Stimulated activated CD8-positive, alpha-beta memory T cell treated with anti-CD3 and anti-CD28 coated beads, Interleukin-15, amount 100 ng/mL, for 48 hours (primary cell): ENCODE measurements at places on chromosomes 4 and X.

GRCh38 chr4:87066403-87067123 lies 131.8 kb downstream of the AFF1 start:
- no peak for DNase-seq

- DNase-seq = no peak
These were observed 721.0 kb upstream of the NDST4 start for GRCh38 chr4:115834441-115834840.

GRCh38 chr4:6758728-6759127 lies 23.8 kb upstream of the KIAA0232 start:
- no peak for DNase-seq

DNA sequence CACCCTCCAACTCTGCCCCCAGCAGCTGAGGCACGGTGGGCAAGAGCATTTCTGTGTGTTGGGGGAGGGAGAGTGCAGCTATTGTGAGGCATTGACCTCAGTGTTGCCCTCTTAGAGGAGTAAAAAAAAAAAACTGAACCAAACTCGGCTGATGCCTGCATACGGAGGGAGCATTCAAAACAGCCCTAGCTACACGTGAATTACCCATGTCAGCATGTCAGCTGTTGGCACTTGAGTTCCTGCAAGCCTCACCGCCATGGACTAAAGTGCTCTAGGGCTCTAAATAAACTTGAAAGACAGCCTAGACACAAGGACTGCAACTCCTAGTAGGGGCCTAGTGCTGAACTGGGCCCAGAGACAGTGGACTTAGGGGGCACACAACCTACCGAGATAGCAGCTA lies 22.0 kb downstream of the ITIH6 start:
- DNase-seq = no peak

DNA sequence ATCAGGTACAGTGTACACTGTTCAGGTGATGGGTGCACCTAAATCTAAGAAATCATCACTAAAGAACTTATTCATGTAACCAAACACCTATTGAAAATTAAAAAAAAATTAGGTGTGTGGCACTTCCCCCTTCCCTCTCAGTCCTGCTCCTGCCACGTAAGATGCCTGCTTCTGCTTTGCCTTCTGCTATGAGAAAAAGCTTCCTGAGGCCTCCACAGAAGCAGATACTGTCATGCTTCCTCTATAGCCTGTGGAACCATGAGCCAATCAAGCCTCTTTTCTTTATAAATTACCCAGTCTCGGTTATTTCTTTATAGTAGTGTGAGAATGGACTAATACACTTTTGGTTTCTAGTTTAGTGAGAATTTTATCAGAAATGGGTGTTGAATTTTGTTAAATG lies 459.8 kb upstream of the DIPK2B start:
- DNase-seq = no peak
